ENCODE measurements at places on chromosomes 5 and 9.

DNA sequence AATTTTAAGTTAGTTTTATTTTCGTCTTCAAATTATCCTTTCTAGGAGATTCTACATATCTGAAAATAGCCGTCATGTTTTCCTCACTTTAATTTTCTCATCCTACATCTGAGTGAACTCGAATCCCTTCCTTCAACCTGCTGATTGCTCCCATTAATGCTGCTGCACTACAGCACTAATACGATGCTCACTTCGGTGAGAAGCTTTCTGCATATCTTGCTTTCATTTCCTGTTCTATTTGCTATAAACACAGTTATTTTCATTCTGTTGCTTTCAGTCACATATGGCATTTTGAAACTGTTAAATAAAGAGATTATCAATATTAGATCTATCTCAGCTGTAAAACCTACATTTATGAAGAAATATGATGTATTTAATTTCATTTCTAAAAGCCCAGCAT, 749.2 kb downstream of the EFNA5 start:
- DNase-seq, result no peak

DNA sequence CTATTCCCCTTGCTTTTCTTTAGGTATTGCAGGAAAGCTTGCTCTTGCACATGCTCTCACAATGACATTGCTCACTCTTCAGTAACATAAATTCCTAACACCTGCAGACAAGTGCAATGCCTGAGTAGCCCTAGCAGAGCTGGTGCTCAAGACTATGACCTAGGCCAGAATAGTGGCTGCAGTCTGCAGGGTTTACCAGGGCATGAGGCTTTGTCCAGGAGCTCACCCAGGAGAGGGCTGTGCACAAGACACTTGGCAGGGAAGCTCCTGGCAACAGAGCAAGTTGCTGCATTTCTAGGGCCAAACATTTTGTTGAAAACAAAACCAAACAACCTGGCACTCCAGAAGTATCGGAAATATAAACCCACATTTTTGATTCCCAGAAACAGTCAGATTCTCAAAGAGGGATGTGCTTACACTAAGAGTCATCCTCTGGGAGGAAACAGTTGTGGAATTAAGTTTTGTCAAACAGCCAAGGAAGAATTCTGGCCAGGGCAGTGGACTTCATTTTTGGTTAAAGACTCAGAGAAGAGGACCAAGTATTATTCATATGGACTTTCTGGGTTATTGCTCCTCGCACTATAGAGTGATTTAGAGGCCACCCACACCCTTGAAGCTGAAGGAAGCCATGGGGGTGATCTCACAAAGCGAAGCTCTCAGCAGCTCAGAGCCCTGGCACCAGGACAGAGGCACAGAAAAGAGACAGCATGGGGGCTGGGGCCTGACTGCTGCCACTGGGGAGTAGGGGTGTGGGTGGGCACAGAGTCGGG, 44.9 kb downstream of the MACROH2A1 start:
- no peak for DNase-seq

- DNase-seq, result no peak
Observed at GRCh38 chr9:82196622-82197441, 208.3 kb downstream of the SPATA31D1 start.

DNA sequence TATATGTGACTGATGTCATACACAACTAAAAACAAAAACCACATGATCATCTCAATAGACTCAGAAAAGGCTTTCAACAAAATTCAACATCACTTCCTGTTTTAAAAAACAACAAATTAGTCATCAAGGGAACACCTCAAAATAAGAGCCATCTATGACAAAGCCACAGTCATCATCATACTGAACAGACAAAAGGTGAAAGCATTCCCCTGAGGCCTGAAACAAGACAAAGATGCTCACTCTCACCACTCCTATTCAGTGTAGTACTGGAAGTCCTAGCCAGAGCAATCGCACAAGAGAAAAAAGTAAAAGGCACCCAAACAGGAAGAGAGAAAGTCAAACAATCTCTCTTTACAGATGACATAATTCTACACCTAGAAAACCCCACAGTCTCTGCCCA, 893.5 kb upstream of the EDIL3 start:
- DNase-seq, result no peak

DNA sequence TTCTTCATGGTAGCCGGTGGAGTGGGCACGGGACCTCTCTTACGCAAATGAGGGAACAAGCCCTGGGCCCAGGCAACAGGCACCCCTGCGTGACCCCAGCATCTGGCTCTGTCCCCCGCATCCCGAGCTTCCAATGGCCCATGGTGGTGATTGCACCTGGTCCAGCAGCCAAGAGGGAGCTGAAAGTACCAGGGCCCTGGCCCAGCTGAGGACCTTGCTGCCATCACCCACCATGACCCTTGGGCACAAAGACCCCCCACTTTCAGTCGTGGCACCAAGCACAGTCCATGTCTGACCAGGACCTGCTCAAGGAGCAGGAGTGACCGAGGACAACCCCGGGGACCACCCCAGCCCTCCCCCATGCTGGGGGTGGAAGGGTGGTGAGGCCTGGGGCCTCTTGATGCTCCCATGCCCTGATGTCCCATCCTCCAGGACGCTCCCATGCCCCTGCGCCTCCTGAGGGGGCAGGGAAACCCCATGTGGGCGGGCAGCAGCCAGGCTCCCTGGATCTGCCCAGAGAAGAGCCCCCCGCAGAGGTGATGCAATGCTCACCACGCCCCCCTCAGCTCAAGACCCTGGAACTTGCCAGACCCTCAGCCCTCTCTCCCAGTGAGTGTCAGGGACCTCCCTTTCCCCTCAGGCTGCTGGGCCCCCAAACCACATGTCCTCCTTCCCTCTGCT, 123.9 kb downstream of the ADAMTS2 start:
- DNase-seq, result no peak

- DNase-seq, result no peak
Observed at GRCh38 chr5:172481011-172481800, 26.9 kb upstream of the SH3PXD2B start.

DNA sequence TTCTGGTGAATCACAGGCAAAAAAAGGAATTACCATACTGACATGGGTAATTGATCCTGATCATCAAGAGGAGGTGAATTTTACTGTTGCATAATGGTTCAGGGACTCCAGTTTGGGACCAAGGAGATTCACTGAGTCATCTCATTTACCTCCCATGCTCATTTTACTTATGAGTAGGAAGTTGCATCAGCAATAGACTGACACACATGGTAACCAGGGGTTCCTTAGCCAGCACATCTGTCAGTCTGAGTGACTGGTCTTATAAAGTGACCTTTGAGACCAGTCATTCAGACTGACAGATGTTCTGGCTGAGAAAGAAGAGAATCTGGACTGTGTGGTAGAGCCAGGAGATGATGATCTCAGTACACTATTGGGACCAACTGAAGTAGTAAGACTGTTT, 384.6 kb upstream of the CD180 start:
- no peak for DNase-seq

DNA sequence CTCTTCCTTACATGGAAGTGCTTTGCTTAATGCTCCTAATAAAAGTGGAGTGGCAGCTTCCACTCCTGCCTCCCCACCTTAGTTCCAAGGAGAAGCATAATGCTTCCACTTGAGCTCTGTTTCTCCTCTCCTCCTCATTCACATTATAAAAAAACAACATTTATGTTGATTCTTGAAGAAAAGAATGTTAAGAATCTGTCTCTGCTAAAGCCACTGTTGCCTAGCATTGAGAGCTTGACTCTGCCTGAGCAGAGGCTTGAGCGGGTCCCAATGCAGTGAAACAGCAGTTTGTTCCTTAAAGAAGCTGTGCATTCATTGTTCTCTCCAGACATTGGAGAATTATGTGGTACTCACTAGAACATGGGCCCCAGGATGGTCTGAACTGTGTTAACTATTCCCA, 101.5 kb upstream of the GHR start:
- DNase-seq, result no peak

GRCh38 chr9:79371948-79372555, 199.7 kb upstream of the TLE4 start:
- DNase-seq, result no peak

DNA sequence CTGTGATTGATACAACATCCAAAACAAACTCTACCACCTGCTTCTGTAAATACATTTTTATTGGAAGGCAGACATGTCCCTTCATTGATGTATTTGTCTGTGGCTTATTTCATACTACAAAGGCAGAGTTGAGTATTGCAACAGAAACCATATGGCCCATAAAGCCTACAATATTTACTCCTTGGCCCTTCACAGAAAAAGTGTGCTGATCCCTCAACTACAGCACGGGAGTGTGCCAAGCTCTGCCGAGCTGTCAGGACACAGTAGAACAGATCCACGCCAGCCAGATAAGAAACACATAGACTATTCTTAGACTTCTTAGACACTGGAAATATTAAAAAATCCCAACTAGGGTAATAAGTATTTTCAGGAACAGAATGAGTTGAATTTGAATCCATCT, 13.2 kb downstream of the TICAM2 start:
- DNase-seq, result no peak

GRCh38 chr9:95091601-95092261, 225.8 kb downstream of the FANCC start:
- DNase-seq, result no peak

DNA sequence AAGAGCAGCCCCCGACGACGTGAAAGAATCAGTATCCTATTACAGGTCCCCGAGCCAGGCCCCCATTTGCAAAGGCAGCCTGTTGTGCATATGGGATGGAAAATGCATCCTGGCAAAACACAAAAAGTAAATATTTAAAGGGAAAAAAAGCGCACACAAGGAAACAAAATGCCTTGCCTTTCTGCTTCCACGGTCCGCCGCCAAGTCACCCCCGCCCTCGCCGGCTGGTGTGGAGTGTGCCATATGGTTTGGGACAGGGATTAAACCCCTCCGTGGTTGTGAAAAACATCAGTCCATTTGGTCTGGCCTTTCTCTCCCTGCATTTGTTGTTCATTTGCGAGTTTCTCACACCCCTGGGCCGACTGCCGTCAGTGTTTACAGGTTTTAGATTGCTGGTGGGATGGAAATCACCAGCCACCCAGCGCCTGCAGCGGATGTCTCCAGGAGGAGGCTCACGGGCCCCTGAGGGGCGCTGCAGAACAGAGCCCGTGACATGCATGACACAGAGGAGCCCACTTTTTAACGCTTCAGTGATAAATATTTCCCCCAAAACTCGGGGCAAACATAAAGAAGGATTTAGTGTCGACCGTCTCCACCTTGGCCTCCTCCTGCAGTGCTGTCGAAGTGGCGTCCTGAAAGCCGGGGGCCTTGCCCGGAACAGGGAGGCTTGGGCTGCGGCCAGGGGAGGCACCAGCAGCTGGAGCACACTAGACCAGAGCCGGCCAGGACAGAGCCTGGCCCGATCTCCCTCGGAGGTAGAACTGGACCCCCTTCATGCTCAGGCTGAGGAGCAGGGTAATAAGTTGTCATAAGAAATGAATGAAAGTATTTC, 161.5 kb downstream of the HSD17B3 start:
- no peak for DNase-seq

DNA sequence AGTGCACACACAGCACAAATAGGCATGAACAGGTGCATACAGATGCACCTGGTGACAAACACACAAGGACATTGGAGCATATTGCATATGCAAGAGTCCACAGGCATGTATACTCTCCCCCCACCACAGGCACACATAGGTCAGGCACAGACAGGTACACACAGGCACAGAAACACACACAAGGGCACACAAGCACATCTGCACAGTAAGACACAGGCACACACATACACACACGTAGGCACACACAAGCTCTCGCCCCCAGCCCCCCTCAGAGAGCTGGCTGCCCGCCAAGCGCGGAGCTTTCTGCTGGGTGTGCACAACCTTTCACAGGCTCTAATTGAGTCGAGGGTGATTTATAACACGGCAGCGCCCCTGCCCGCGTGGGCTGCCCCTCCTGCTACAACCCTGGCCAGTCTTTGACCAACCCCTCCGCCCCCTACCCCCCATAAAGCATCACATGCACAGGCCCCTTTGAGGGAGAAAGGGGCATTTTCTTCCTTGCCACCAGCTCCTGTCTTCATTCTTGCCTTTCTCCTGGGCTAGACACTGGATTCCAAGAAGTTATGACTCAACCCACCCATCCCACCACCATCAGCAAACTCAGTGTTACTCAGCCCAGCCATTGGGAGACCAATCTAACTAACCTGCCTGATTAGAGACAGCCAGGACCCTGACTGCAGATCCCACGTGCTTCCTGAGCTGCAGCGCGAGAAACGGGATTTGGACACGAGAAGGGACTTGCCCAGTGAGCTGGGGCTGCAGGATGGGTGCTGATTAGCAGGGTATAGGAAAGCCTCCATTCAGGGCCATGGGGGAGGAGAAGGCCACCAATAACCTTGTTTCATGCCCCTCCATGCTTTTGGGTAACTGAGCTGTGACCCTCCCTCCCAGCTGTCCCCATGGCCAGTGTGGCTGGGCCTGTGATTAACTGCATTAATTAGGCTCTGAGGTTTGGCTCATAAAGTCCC, 42.8 kb upstream of the PSD2 start:
- DNase-seq, result no peak

GRCh38 chr5:95620870-95621838, 1.3 kb downstream of the GPR150 start:
- DNase-seq, result no peak

- no peak for DNase-seq
Observed at GRCh38 chr5:160665460-160665859, 186.6 kb downstream of the ATP10B start.

Data from activated CD8-positive, alpha-beta memory T cell treated with anti-CD3 and anti-CD28 coated beads for 1 hour (primary cell).